ENCODE measurements at places on chromosomes 7 and 10.
A peak's percentile ranks its signal among the peaks of the same experiment; 100 is the strongest.

- peak; percentile 29 for DNase-seq
These were observed 1.2 kb downstream of the MCU start for GRCh38 chr10:72692994-72693781.

- peak; percentile 72 for DNase-seq
These were observed 16.0 kb upstream of the SLC29A3 start for GRCh38 chr10:71302874-71303568.

DNA sequence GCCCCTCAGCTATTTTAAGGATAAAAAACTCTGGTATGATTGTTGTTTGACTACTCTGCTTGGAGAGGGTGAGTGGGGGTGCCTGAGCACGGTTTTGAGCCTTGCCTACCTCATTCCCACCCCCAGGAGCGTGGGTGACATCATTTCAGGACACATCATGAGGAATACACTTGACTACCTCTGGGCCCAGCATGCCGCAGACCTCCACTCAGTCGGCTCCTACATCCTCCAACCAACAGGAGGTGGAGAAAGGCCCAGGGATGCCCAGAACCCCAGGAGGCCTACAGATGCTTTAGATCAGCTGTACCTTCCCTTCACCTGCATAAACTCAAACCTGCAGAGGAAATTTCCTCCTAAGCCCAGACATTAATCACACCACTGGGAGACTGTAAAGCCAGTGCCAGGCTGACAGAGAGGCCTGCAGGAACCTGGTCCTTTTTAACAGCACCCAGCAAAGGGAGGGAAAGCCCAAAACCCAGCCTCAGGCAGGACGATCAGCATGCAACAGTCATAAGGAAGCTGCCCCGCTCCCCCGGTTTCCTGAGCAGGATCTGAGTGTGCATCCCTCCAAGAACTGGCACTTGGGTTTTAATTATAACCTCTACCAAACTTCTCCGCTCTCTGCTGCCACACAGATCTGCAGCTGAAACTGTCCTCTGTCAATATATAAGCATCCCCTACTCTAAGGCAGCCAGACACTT is 61.7 kb upstream of the ZNRF2 start:
- no peak for DNase-seq

DNA sequence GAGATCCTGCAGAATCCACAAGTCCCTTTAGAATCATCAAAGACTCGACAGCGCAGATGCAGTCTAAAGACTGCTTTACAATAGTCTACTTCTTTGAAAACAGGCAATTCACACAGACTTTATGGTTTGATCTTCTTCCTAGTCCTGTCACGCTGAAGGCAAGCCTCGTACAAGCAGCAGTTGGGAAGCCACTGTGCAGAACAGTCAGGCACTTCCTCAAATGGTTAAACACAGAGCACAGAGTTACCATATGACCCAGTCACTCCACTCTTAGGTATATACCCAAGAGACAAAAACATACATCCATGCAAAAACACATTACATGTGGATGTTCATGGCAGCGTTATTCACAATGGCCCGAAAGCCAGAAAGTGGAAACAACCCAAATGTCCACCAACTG is 41.4 kb downstream of the LRRC20 start:
- no peak for DNase-seq

DNA sequence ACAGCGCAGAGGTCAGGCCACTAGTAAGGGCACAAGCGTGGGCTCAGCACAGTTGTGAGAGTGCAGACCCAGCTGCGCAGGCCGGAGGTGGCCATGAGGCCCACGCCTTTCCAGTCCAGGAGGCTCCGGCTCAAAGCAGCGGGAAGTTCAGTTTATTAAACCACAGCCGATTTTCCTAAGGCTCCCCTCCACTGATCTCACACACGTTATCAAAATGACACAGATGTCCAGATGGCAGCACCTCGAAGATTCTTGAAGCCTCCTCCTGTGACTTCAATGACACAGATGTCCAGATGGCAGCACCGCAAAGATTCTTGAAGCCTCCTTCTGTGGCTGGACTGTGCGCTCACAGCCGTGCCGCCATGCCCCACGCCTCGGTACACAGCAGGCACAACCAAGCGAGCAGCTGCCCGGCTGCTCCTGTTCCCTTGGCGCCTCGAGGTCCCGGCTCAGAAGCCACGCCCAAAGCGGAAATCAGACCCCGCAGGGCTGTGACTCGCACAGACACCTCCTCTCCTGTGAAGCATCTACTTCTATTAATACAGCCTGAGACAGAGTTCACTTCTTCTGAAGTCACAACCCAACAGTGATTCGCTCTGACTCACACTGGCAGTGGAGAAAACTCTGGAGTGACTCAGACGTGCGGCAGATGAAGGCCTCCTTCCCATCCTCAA is 122.7 kb downstream of the MAD1L1 start:
- DNase-seq: peak; percentile 96

DNA sequence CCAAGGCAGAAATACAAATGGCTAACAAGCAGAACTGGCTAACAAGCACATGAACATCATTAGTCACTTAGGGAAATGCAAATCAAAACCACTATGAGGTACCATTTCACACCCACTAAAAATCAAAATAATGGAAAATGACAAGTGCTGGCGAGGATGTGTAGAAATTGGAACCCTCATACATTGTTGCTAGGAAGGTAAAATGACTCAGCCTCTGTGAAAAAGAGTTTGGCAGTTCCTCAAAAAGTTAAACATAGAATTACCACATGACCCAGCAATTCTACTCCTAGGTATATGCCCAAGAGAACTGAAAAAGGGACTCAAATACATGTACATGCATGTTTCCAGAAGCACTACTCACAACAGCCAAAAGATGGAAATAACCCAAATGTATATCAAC is 52.8 kb upstream of the ANAPC16 start:
- DNase-seq: peak; percentile 98

- no peak for DNase-seq
These were observed 33.1 kb downstream of the PSMC2 start for GRCh38 chr7:103380395-103381191.

GRCh38 chr7:31126976-31127375 is 74.9 kb downstream of the ADCYAP1R1 start:
- DNase-seq: peak; percentile 7

DNA sequence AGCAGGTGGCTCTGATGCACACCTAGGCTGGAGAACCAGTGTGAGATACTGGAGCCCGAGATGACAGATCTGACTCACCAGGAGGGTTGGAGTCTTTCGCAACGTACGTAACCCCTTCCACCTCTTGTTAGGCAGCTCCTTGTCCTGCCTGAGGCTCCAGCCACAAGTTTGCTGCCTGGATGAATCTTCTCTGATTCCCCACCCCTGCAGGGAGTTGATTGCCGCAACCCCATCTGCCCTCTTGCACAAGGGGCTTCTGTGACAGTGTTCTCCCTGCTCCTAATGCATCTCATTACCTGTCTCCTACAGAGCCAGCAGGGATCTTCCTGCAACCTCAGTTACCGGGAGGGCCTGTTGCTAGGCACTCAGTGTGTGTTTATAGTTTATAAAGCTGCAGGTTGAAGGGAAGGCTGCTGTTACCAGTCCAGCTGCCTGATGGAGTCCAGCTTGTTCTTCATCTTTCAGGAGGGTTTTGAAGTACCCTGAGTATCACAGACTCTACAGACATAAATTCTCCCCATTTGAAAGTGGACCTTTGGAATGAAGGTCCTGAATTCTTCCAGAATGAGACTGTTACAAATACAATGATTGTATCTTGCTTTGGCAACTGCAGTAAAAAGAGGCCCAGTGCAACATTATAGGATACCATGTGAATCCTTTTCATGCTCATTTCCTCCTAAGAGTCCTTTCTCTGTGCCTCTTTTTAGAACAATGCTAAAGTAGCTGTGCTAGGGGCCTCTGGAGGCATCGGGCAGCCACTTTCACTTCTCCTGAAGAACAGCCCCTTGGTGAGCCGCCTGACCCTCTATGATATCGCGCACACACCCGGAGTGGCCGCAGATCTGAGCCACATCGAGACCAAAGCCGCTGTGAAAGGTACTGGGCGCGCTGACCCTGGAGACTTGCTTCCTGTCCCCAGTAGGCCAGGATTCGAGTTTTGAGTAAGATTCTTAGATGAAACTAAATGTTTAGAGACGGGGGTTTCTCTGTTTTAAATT is 6.5 kb downstream of the MDH2 start:
- DNase-seq: peak; percentile 92

DNA sequence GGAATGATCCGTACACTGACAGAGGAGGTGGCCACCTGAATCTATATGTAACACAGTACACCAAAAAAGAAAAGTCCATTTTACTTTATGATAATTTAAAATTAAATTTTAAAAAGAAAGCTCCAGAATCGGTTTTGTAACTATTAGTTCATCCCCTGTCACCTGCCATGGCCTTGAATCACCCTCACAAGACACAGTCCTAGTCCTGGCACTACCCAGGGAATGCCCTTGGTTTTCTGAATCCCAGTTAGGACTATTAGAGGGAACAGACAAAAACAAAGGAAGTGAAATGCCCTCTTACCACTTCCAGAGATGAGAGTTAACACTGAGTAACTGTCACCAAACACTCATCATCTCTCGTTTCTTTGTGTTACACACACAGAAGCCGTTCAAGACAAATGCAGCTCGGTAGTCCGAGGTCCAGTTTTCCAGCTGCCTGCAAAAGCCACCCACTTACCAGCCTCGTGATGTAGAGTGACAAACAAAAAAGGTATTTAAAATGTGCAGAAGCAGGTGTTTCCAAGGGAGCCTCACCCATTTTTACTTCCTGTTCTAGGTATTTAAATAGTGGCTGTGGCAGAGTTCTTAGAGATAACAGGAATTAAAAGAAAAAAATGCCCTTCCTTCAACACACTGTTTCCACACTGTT is 6.1 kb downstream of the PTPRN2 start:
- DNase-seq: peak; percentile 47

DNA sequence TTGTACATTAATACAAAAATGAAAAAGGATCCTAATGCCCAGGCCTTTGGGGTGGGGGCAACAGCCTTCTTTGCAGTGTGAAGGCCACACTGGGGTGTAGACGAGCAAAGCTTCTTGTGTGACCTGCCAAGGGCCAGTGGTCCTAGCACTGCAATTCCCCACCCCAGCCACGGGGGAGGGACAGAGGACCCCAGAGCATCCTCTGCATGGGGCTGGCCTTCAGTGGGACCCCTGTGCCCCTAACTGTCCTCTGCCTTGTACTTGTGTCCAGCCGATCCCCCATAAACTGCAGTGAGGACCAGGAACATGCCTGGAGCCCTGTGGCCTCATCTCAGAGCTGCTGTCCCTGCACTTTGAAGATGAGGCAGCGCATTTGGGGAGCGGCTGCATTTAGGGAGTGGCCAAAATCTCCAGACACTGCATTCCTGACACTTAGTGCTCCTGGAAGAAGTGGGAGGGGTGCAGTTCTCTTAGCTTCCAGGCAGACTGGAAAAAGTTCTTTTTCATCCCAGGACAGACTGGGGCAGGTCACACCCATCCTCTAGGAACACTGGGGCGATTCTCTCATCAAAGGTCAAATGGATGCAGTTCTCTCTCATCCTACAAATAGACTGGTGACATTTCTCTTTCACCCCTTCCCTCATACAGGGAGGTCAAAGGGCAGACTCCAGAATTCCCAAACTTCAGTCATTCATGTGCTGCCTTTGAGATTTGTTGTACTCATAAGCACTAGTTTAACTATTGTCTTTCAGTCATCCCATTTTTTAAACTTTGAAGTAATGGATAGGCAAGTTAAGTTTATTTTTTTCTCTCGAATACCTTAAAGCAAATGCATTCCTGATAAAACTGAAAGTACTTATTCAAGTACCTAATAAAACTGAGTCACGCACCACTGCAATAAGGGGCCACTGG is 922 bp upstream of the MYO1G start:
- peak; percentile 26 for DNase-seq

DNA sequence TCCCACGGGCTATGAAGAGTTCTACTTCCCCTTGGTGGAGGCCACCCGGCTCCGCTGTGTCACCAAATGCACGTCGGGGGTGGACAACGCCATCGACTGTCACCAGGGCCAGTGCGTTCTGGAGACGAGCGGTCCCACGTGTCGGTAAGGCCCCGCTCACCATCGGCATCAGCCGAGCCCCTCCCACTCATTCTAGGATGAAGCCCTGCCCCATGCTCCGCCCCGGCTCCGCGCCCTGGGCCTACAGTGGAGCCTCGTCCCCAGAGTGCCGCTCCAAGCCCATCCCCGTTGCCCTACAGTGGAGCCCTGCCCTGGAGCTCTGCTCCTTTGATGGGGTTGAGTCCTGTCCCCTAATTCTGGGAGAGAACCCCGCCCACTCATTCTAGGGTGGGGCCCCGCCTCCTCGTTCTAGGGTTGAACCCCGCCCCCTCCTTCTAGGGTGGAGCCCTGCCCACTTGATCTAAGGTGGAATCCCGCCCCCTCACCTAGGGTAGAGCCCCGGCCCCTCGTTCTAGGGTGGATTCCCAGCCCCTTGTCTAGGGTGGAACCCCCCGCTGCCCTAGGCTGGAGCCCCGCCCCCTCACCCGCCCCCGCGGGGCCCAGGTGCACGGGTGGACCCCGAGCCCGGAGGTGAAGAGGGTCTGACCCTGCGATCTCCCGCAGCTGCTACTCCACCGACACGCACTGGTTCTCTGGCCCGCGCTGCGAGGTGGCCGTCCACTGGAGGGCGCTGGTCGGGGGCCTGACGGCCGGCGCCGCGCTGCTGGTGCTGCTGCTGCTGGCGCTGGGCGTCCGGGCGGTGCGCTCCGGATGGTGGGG is 3.4 kb upstream of the MUC12 start:
- peak; percentile 28 for DNase-seq

DNA sequence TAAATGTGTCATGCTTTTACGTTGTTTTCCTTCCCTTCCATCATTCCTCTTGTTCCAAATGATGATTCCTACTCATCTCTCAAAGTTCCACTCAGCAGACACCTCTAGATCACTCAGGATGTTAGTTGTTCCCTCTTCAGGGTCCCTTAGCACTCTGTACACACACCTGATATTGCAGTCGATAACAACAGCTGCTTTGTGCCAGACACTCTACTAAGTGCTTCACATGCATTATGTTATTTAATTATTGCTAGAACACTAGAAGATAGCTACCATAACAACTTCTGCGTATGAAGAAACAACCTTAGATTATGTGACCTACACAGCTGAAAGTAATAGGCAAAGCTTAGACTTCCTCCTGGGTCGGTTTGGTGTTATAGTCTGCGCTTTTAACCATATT is 29.6 kb downstream of the PCBD1 start:
- no peak for DNase-seq

- peak; percentile 4 for DNase-seq
These were observed 16.5 kb downstream of the AP5Z1 start for GRCh38 chr7:4791738-4792536.

GRCh38 chr7:128833148-128833945 is 3.1 kb downstream of the FLNC start:
- peak; percentile 21 for DNase-seq

- no peak for DNase-seq
These were observed 94.3 kb downstream of the DNMBP start for GRCh38 chr10:99915414-99915813.

Data from bronchial epithelial cell (primary cell).